ENCODE measurements at places on chromosomes 2 and 18.

DNA sequence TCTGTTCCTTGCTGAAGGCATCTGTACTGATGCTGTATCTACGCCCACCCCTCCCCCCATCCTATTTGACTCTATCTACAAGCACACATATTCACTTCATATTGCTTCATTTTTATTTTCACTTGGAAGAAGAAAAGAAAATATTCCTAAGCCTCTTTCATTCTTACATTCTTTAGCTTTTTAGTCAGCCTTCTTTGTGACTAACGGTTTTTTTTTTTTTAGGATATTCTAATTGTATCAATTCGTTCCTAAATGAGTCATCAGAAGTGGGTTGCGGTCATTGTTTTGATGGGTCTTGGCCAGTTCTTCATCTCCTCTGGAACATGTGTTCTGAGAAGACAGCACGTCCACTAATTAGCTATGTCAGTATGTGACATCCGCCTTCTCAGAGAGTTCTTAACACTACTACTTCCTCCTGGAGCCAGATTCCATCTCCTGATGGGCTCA is 88.7 kb downstream of the MYO1B start:
- DNase-seq = no peak

DNA sequence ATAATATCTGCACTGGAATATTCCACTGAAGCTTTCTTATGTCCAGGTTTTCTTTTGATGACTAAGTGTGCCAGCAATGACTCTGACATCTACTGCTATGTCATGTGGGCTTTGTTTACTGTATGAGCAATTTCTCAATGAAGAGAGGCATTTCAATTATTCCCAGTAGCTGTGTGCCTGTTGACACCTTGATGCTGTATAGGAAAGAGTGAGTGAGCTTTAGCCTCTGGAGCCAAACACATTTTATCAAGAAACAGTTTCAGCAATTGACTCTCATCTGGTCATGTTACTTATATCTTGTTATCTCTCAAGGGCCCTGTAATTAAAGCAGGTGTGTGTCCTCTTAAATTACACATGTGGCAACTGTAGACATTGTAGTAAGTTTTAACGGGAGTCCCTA is 493.2 kb upstream of the FANCL start:
- DNase-seq = no peak

- DNase-seq = no peak
Measured at GRCh38 chr2:203721781-203722300, 15.4 kb downstream of the CD28 start.

GRCh38 chr2:100281521-100282438 is 40.5 kb downstream of the LONRF2 start:
- DNase-seq = peak; percentile 78

DNA sequence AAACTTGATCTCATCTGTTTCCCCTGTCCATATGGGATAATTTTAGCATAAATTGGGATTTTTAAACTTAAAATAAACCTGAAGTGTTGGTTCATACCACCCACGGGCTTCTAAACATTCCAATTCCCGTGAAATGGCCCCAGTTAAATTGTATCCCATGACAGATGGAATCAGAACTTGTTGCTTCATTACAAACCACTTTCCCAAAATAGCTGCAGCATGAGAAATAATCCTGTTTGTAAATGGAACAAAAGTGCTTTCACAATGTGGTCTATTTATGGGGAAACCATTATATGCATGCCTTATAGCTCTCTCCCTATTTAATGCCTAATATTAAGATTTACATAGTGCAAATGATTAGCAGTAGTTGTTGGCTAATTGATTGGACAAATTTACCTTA is 15.9 kb downstream of the SCG2 start:
- DNase-seq = no peak

DNA sequence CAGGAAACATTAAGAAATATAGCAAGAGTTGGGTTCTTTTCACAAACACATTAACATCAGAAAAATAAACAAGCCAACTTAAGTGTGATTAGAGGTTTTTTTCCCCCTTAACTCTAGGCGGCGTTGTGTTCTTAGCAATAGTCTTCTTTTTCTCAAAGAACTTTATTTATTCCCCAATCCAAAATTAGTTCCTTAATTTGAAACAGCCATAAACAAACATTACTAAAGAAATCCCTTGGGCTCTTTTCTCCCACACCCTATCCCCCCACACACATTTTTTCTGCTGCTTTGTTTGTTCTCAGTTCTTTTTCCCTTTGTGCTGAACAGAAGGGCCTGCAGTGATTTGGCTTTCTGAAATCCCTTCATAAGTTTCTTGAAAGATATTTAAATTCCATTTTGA is 13.2 kb upstream of the MYO1B start:
- no peak for DNase-seq

- DNase-seq = no peak
Measured at GRCh38 chr2:10009811-10010781, 33.3 kb upstream of the KLF11 start.

GRCh38 chr2:120606280-120606679 is 129.4 kb upstream of the GLI2 start:
- no peak for DNase-seq

DNA sequence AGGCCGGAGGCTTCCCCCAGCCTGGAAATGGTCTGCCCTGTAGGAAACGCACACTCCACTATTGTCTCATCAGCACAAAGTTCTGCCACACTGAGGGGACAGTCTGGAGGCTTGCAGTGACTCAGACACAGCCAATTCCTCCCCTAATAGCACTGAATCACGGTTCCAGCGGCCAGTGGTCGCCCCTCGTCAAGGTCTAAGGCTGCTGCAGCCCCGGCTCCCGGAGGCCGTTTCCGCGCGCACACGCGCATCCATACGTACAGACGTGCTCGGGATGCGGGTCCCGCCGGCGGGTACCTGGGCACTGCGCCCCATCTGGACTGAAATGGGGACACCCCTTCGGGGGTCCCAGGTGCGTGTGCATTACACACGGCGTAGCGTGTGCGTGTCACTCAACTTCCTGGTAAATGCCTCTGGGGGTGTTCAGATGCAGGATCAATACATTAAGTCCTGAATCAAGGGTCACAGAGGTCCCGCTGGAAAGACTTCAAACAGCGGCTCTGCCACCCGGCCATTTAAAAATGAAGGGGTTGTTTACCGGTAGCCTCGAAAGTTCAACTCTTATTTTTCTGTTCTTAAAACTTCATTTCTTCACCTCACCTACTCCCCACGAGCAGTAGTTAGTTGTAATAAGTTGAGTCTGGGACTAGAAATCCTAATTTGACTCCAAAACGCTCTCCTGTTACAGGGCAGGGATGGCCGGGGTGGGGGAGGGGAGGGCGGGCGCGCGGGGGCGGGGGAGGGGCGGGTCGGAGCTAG is 572 bp upstream of the ZNF516 start:
- no peak for DNase-seq

DNA sequence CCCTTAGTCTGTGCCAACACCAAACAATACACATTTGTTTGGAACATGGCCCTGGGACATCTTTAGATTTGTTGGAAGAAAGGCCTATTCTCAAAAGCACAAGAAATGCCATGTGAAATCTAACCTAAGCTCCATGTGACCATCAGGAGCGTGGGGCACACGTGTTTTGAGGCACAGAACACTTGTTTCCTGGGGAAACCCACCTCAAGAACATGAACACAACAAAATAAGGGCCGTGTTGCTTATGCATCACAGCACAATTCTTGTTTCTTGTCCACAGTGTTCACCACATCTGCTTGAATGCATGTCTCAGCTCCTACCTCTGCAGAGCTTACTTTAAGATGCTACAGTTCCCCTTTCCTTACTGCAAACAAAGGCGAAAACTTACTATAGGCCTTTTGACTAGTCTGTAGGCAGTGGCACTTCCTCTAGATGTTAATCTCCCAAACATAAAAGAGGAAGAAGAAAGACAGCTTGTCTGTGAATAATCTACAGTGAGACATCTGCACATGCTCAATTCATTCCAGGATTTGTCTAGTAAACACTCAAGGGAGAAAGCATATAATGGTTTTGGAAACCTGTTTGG is 165.0 kb downstream of the ANKRD44 start:
- no peak for DNase-seq

GRCh38 chr18:79458131-79458838 is 62.6 kb downstream of the NFATC1 start:
- peak; percentile 25 for DNase-seq

DNA sequence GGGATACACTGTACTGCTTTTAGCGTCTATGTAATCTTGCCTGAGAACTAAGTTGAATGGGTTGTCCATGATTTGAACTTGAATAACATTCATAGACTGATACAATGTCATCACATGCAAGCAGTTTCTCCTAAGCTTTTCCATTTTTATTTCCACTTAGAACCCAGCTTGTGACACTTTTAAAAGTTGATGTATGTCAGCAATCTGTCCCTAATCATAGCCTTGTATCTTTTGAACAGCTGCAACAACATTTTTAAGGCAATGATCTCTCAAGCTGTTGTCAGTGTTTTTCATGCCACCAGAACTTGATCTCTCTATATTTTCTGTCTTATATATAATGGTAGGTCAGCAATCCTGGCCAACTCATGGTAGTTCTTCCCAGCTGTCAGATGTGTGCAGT is 185.0 kb downstream of the DOK6 start:
- no peak for DNase-seq

DNA sequence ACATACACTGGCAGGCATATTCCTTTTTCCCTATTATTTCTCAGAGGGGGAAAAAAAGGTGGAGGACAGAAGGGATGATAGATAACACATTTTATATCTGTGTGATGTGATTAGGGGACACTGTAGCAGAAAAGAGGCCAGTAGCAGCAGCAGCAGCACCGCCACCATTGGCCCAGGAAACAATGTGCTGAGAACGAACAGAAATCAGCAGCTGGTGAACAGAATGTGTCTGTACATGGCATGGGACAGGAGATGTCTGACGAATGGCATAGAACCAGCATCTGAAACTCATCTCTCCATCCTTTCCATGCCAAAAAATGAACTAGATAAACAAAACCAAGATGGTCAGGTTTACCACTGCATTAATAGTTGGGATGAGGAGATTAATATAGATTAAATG is 936.1 kb upstream of the ACVR2A start:
- DNase-seq = no peak

- no peak for DNase-seq
Measured at GRCh38 chr2:13768274-13768673, 864.2 kb upstream of the LRATD1 start.

- no peak for DNase-seq
Measured at GRCh38 chr2:218003981-218004419, 1.2 kb upstream of the TNS1 start.

- DNase-seq = no peak
Measured at GRCh38 chr2:143521396-143521795, 392.2 kb downstream of the ARHGAP15 start.

- peak; percentile 37 for DNase-seq
Measured at GRCh38 chr2:219178377-219179175, 501 bp downstream of the RETREG2 start.

DNA sequence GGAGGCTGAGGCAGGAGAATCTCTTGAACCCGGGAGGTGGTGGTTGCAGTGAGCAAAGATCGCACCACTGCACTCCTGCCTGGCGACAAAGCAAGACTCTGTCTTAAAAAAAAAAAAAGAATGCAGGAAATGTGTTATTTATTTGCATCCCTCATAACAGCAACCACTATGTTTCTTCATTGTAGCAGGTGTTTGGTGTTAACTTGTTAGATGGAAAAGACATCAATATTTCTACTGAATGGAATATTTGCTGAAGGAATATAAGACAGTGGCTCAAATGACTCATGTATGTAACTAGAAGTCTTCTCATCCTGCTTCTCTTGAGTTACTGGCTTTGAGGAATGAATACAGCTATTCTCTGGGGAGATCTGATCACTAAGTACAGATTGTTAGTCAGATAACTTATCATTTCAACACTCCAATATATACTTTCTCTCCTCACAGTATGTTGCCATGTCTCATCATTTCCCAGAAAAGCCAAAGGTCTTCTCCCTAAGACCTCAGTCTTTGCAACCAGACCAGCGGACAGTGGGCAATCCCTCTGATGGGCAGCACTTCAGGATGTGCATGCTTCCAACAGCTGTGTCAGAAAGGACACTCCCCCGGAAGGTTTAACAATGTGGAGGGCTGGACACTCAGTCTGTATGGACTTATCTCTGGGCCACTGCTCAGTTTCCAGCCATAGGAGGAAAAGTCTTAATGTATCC is 104.4 kb upstream of the STK17B start:
- DNase-seq = no peak

DNA sequence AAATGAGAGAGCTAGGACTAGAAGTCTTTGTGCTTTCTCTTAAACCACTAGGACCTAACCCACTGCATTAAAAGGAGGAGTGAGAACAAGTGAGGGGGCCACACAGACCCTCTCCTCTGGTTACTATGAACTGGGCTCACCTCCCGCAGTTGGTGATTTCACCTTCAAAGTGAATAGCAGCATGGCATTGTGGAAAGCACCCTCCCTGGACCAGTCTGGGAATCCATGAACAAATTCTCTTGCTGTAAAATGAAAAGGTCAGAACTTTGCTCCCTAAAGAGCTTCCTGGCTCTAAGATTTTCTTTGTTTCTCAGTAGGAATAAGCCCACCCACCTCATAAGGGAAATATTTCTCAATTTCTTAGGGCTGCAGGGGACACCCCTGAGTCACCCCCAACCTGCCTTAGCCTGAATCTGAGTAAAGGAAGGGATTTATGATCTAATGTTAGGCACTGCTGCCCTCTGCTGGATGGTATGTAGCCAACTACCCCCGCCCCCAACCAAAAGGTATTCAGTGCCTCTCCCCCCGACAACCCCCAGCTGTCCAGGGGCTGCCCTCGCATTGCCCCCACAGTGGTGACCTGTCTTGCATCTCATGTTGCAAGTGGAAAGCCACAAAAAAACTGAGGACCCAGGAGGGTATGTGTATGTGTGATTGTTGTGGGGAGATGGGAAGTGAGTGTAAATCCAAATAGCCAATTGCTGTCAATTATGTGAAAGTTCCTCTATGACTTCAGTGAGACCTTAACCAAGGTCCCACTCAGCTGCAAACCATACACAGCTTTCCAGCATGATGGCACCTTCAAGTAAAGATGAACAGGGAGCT is 230.9 kb upstream of the SLC14A2 start:
- peak; percentile 31 for DNase-seq

DNA sequence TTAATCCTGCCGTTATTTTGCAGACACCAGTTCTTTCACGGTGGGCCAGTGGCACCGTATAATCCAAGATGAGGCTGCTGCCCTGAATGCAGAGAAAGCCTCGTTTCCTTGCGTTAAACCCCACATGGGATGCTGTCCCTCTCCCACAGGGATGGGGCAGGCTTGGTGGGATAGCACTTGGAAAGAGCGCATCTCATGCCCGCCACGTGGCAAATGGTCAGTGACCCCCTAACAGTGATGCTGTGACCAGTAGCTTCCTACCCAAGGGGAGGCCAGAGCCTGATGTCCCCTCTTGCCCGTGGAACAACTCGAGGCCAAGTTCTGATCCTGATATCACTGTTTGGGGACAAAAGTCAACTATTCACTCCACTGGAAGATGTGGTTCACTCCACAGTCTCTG is 73.3 kb downstream of the RHOB start:
- no peak for DNase-seq

Data from head of caudate nucleus (tissue), 42 donors.